ENCODE measurements at places on chromosomes 7 and 10.

GRCh38 chr10:103692952-103693811 is 162.2 kb downstream of the SH3PXD2A start:
- no peak for DNase-seq

DNA sequence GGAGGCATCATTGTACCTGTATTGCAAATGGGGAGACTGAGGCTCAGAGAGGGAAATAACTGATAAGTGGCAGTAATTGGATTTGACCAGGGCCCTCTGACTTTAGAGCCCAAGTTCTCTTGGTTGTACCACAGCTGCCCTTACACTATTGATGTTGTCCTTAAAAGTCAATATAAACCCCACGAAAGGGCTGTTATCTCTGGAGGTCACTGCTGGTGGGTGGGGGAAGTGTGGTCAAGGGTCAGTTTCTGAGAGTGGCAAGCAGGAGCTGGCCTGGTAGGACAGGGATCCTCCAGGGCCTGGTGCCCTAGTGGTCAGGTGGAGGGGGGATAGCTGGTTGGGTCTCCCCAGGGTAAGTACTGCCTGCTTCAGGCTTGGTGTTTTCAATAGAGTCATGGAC is 44.2 kb upstream of the AQP1 start:
- no peak for DNase-seq

DNA sequence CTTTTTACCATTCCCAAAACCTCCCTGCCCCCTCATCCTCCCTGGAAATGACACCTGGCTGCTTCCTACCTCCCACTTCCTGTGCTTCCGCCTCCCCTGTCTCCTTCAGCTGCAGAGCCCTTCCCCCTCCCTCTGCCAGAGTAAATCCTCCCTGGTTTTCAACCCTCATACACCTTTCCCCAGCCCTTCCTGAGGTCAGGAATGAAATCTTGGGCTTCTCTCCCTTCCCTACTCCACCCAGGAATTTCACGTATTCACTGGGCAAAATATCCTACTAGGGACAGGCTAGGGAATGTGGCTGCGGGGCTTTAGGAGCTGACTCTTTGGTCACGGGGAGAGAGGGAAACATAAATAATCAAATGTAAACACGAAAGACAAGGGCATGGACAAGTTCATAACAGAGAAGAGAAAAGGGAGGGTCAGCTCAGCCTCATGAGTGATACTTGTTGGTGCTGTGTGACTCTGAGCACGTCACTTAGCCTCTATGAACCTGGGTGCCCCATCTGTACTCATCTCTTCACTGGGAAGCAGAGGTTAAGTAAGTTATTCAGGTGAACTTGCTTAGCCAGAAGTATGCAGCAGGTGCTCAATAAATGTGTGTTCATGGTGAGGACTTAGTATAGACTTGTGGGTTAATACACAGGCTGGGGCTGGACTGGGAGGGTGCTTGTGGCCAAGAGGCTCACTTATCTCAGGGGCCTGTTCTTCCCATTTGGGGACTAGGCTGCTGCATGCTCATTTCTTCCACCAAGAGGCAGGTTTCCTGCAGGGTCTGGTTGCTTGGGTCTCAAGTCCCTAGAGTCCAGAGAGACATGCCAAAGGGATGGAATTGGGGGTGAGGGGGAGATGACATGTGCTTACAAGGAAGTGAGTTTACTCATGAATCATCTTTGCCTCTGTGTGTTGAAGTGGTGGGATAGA is 10.0 kb upstream of the DUSP5 start:
- DNase-seq: no peak

DNA sequence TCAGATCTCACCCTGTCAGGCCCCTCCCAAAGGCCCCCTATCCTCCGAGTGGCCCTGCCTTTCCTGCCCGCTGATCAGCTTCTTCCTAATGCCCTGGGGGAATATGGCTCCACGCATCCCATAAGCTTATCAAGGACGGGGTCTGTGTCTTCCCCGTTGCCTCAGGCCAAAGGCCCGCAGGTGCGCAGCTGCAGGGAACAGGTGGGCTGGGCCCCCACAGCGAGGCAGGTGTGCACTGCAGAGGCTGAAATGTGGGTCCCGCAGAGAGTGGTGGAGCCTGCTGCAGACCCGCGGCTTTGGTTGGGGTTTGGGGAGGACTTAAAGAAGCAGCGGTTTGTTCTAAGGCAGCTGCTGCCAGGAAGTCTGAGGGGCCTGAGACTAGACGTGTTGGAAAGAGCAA is 220.8 kb upstream of the TCERG1L start:
- DNase-seq: no peak

DNA sequence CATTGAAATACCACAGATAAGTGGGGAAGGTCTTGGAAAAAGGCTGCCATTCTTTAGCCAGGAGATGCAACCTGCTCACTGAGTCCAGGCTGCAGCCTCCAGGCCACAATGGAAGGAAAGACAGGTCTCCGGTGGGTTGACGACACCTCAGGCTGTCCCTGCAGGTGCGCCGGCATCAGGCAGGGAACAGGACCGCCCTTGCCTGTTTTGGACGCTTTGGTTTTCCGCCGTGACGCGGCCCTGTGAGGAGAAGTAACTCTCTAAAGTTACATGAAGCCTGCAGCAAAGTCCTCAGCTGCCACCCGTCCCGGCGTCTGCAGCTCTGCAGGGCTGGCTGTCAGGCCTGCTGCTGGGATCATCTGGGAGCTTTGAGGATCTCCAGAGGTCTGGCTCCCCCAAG is 147.0 kb downstream of the WDR37 start:
- no peak for DNase-seq

Data from HCT116 (cell line).